Stimulated activated CD8-positive, alpha-beta memory T cell treated with anti-CD3 and anti-CD28 coated beads, Interleukin-7, amount 100 ng/mL, for 1 hour (primary cell): ENCODE measurements at places on chromosomes 5 and 9.

DNA sequence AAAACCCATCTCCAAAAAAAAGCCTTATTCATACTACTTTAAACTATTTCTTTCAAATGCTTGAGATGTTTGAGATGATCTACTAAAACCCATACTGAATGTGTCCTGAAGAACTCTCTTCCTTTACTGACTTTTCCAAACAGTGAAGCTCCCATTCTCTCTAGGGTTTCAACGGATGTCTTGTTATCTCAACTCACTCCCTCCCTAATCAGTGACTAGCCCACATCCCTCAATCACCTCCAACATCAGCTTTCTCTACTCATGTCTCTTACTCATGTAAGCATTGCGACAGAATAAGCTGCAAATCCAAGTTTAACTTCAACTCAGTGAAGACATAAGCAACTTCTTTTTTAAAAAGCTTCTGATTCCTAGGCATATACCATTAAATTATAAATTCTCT, 42.1 kb downstream of the WDR41 start:
- no peak for DNase-seq

DNA sequence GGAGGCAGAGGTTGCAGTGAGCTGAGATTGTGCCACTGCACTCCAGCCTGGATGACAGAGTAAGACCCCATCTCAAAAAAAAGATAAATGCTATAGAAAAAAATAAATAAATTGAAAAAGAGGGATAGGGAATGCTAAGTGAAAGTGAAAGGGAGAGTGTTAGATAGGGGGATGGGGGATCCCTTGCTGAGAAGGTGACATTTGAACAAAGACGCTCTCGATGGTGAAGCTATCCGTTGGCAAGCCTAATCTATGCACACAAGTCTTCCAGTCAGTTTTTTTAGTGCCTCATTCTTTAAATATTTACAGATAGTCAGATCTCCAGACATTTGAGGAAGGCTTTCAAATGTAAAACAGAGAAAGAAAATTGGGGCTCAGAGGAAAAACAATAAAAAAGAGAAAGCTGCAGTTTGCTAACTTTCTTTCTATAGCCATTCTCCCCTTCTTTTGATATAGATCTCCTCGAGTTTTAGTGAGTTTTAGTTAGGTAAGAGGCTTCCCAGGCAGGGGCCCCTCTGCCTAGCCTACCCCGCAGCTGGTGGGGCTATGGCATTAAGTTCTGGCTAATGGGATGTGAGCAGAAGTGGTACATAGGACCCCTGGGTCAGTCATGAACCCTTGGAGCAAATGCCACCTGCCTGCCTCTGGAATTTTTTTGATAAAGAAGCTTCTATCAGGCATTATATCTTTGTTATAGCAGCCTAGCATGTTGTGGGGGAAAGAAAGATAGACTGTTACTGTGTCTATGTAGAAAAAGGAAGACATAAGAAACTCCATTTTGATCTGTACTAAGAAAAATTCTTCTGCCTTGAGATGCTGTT, 12.0 kb downstream of the GLRX start:
- no peak for DNase-seq

- DNase-seq = no peak
Observed at GRCh38 chr5:94674490-94675382, 56.3 kb downstream of the SLF1 start.

- no peak for DNase-seq
Observed at GRCh38 chr5:179241764-179242370, 103.4 kb downstream of the ADAMTS2 start.

DNA sequence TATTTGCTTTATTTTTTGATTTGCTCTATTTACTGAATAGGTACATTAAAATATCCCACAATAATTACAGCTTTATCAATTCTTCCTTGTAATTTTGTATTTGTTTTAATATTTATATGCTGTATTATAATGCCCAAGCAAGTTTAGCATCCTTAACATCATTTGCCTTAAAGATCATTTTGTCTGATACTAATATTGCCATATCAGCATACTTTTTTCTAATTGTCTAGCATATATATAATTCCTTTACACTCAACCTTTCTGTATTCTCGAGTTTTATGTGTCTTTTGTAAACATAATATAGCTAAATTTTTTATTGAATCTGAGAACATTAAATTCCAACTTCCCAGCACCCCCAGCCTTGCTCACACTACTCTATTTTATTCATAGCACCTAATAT, 64.7 kb downstream of the P4HA2 start:
- DNase-seq = no peak

DNA sequence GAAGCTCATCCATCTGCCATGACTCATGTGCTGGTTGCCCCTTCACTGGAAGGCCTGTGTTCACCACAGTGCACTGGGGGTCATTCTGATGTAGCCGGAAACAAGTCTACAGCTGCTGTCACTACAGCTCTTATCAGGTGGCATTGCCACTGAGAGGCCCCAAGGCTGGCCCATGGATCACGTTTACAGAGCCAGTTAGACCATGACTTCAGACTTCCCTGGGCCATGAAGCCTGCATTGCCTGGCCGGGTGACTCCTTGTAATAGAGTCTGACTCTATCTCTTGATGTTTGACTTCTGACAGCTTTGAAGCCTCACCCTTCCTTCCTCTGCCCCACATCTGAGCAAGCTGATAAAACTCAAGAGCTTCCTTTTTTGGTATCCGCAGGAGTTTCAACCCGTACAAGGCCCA, 473.5 kb upstream of the DAP start:
- no peak for DNase-seq

- no peak for DNase-seq
Observed at GRCh38 chr9:129476821-129477611, 143.9 kb downstream of the C9orf50 start.

DNA sequence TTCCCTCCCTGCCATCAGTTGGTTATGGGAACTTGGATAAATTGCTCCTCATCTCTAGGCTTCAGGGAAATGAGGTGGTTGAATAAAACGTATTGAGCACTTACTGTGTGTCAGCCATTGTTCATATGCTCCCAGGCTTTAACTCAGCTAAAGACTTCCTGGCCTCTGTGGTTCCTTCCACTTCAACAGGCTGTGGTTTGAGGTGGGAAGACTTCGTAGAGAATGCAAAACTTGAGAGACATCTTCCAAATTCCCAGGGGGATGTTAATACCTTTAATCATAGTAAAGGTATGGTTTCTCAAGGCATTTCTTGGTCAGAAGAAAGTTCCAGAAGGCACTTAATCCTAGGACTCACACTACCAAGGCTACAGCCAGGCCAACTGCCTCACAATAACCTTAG, 1.5 kb upstream of the GPX3 start:
- no peak for DNase-seq

- DNase-seq = no peak
Observed at GRCh38 chr5:156094001-156094400, 233.0 kb upstream of the SGCD start.

DNA sequence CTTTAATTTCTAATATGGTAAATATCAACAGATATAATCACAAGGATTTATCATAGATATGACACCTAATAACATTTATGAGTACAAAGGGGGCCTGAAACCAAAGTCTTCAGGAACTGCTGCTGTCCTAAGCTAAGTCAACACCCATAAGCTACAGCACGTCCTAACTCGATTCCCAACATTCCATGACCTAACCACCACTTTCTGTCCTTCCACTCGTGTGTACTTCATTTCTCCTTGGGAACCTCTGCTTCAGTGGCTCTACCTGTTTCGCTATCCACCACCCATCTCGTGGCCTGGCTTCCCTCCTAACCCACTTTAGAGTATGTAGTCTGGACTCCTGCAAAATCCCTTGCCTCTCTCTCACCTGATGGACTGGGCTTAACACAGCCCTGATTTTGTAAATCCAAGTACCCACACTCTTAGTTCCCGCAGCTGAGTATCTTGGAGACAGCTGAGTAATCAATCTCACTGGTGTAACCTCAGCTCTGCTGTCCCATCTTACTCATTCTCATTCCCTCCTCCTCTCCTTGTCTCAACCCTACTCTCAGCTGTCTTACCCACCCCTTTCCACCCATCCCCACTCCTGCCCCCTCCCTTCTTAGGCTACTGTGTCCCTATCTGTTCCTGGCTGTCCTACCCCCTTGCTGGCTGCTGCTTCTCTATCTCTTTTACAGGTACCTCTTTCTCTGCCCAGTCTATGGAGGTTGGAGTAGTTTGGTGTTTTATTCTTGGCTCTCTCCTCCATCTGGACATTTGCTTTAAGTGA, 101.8 kb downstream of the MAST4 start:
- no peak for DNase-seq

GRCh38 chr5:53027913-53028312, 38.8 kb downstream of the ITGA2 start:
- no peak for DNase-seq

DNA sequence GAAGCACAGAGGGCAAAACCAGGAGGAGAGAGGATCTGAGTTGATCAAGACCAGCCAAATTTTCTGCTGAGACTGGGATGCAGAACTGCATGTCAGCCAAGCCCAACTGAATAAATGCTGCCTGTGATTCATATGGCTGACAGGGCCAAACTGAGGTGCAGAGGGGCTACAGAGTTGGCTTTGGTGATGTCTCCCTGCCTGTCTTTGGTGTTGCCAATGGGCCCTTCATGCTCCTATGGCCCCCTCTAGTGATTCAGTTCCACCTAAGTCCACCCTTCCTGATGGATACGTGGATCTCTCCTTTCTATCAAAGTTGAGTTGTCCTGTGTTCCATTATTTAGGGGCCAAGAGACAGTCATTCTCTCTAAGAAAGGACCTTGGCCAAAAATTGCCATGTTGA, 163.6 kb upstream of the TLE4 start:
- DNase-seq = no peak

DNA sequence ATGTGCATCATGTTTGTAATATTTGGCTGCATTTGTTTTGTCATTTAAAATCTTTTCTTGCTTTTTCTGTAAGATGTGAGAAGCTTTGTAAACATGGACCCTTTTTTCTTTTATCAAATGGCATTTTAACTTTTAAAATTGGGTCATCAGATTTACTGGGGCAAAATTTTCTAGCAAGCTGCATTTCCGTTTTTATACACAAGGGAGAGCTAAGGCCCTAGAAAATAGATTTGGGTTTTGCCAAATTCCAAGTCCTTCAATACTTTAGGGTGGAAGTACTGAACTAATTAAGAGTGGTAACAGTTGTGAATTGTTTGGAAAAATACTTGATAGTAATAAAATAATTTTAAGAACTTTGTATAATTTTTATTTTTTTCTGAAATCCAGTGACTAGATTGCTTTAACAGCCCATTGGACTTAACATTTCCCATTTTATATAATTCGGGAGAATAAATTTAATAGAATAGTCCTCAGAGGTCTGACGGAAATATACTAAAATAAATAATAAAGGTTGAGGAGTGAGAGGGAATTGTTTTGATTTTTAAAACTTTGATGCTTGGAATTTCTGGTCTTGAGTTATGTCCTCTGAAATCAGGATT, 117.4 kb downstream of the SMARCA2 start:
- no peak for DNase-seq

- DNase-seq = no peak
Observed at GRCh38 chr5:35056686-35057085, 8.9 kb upstream of the AGXT2 start.

- DNase-seq = no peak
Observed at GRCh38 chr9:905906-906305, 64.4 kb downstream of the DMRT1 start.

DNA sequence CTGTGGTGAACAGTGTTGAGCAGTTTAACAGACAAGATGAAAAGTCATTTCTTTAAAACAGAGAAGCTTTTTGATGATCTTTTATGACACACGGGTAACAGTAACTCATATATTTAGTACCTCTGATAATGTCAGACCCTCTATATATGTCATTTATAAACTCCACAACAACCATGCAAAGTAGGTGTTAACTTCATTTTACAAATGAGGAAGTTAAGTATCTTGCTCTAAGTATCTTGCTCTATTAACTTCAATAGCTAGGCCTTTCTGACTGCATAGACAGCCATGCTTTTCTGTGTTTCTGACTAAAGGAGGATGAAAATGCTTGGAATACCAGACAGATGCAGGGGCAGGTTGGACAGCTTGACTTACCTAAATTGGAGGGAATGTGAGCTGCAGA, 1.8 kb downstream of the NUDT2 start:
- no peak for DNase-seq

GRCh38 chr5:160573318-160573717, 151.7 kb downstream of the PTTG1 start:
- no peak for DNase-seq

DNA sequence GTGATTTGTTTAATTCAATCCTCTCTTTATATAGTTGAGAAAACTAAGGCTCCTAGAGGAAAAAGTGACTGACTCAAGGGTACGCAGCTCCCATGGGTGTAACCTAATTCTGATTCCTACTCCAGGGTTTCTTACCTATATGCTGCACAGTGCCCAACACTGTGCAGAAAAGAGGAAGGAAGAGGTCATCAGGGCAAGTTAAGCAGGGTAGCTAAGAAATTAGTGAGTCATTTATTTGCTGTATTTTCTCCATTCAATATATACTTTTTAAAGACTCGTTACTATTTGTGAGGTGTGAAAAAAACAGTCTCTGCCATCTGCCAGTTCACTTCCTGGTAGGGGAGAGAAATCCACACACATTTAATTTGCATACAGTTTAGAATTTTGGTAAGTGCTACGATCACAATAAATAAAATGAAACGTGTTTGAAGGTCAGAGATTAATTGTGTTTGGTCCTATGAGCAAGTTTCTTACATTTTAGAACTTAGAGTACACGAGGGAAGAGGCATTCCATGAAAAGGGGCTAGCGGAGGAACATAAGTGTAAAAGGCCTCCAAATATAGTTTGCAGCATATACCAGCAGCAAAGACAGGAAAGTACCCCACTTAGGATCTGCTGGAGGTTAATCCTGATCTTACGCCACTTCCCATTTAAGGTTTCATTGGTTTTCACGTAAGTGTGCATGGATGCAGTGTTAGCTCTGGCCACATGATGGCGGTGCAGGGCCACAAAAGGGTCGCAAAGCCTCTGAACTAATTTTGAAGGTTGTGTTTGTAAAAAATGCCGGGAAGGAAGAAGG, 59.9 kb upstream of the TLR4 start:
- peak; percentile 2 for DNase-seq

GRCh38 chr9:112048924-112049691, 126.0 kb downstream of the SUSD1 start:
- DNase-seq = no peak

GRCh38 chr5:16852251-16853005, 83.7 kb downstream of the MYO10 start:
- no peak for DNase-seq

DNA sequence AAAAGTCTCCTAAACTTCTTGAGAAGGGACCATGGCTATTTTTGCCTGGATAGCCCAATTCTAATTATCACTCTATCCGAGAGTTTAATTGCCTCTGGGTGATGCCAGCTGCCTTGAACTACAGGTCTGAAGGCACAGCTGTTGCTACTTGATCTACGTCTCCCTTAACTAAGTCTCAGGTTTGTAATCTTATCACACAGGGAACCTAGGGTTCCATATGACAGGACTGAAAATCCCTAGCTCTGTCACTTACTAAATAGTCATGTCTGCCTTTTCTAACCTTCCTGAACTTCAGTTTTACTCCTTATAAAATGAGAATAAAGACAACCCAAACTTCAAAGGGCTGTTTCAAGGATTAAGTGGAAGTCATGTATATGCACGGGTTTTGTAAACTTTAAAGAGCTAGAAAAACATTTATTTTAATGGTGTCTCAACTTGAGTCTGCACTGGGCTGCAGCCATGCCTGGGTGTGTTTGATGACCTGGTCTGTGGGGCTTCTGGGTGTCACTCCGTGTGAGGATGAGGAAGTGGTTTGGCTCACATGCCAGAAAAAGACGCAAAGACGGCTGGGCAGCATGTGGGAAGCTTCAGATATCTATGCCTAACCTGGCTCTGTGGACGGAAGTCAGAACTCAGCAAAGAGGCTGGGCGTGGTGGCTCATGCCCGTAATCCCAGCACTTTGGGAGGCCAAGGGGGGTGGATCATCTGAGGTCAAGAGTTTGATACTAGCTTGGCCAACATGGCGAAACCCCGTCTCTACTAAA, 129.3 kb upstream of the SLC44A1 start:
- no peak for DNase-seq

- DNase-seq = no peak
Observed at GRCh38 chr9:105151686-105151995, 92.8 kb upstream of the SLC44A1 start.
